Midbrain (tissue), 1 donor: ENCODE measurements at places on chromosomes 7 and 10.

GRCh38 chr7:64618785-64619456 is 47.0 kb upstream of the ZNF107 start:
- DNase-seq, result peak; percentile 75

DNA sequence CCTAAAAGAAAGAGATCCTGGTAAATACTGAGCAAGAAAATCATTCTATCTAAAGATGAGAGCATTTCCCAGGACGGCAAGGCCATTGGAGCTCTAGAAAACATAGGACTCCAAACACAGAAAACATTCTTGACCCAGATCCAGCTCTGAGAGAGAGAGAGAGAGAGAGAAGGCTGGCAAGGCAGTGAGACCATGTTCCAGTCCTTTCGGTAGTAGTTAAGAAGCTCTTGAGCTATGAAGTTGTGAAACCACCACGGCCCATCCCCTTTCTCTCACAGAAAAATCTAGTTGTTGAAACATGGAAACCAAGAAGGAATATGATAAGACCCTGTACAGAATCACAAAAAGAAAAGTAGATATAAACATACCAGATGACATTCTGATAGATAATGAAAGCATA is 212.4 kb upstream of the NPSR1 start:
- no peak for DNase-seq

GRCh38 chr7:93728292-93728691 is 153.8 kb upstream of the CALCR start:
- DNase-seq, result no peak

DNA sequence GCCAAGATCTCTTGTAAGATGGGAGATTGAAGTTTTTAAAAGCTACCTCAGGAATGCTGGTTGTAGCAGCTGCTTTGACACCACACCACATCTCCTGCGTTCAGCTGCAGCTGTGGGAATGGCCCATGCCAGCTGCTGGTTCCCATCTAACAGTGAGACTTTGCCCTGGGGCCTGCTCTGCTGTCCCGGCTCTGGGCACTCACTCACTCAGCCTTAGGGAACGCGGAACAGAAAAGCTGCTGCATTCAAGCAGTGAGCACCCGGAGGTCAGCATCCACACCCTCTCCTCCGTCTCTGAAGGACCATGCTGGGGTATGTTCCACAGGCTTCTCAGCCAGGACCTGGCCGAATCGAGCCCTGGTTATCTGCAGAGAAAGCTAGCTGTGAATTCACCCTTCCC is 197.1 kb upstream of the CXCL12 start:
- DNase-seq, result no peak
